ENCODE measurements at places on chromosomes 1 and 21.

DNA sequence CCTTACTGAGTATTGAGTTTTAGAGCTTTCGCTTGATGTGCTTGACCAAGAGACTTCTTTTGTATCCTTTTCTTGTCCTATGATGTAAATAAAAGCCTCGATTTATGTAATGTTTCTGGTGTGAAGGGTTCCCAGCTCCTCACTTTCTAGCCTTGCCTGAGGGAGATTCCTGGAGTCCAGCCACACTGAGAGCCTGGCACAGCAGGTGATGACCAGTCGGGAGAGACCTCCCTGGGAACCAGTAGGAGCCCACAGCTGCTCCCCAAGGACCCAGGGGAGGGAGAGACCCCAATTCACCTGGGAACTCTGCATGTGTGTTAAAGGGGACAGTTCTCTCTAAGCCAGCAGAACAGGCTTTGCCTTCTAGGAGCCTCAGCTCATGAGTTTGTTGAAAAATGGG lies 8.9 kb downstream of the C1orf115 start:
- no peak for DNase-seq

DNA sequence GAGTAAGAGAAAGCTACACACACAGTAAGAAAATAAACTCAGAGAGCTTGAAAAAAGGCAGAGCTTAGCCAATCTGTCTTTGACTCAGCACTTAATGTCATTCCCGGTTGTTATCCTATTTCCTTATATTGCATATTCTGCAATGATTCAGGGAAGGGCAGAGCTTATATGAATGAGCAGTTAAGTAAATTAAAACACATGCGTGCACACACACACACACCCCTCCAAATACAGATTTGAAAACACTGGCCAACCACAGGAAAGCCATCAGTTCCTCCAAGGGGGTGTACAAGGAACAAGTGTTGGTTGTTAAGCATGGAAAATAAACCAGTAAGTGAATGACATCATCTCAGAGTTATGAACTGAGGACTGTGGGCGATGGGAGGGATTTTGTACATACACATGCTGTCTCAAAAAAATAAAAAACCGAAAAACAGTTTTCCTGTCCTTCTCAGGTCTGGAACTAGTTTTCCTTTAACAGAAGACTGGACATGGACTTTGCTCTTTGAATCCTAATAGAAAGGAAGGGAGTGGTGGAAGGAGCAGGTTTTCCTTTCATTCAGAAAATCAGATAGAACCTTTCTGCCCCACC lies 1.0 kb downstream of the IQGAP3 start:
- no peak for DNase-seq

DNA sequence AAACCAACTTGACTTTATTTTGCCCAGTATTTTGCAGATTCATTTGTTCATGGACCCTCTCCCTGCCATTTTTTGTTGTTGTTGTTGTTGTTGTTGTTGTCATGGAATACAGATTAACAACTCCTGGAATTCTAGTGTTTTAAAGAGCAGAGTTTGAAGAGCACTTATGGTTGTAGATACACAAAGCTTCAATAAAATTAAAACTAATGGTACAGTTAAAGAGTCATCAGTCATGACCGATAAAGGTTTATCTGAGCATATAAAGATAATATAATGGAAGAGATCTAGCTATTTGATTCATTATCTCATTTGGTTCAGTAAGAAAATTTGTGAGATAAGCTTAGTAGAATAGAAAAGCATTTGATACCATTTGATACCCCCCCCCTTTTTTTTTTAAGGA lies 21.8 kb downstream of the NEK7 start:
- no peak for DNase-seq

GRCh38 chr1:200437556-200438203 lies 27.8 kb upstream of the ZNF281 start:
- no peak for DNase-seq

- DNase-seq = peak; percentile 56
Observed at GRCh38 chr1:32447469-32448185, 17.2 kb upstream of the ZBTB8B start.

- no peak for DNase-seq
Observed at GRCh38 chr1:63414691-63415365, 47.4 kb downstream of the ALG6 start.

GRCh38 chr1:78722521-78722920 lies 72.9 kb downstream of the IFI44 start:
- DNase-seq = no peak

DNA sequence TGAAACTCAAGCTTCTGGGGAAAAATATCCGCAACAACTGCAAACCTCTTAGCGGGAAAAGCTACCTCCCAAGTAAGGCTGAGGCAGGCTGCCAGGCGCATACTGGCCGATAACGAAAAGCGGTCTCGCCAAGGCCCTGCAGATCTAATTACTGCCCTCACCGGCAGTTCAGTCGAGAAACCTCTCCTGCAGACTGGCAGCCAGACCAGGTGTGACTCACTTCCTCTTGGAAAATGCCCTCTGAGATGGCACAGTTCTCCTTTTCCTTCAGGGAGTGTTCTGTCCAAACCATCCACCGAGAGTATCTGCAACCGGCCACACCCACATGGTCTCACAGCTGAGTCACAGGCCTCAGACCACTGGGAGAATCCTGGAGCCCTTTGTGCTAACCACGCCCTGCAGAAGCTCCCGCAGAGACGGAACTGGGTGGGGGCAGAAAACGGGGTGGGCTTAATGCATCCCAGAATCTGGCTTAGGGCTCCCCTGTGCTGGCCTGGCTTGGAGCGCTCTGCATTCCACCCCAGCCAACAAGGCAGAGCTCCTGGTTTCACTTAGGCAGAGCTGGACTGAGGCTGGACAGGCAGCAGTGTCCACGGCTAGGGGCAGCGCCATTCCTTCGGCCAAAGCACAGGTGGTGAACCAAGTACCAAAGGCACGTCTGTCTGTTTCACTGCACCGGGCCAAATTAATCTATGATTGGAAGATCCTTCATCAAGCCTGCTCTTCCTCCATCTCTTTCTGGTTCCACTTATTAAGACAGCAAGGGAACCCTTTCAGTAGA lies 1.2 kb downstream of the S100A10 start:
- DNase-seq = peak; percentile 78

DNA sequence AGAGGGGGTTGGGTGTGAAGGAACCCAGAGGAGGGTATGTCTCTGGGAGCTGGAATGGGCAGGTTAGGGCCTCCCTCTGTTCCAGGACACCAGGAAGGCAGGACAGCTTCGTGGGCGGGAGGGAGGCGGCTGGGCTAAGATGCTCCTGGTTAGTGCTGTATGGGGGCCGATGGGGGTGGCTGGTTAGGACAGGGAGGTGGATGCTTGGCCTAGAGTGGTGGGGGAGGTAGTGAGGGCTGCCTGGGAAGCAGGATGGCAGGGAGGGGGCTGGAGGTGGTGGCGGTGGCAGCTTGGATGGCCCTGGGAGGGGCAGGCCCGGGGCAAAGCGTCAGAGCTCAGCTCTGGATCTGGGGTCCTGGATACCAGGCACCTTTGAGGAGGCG lies 6.2 kb upstream of the MMP23B start:
- DNase-seq = no peak
